ENCODE measurements at places on chromosomes 7 and 10. TPM values are rescaled to one million over a fixed set of nuclear protein-coding genes. Genes with fewer than 3 reads are reported as not detected.

DNA sequence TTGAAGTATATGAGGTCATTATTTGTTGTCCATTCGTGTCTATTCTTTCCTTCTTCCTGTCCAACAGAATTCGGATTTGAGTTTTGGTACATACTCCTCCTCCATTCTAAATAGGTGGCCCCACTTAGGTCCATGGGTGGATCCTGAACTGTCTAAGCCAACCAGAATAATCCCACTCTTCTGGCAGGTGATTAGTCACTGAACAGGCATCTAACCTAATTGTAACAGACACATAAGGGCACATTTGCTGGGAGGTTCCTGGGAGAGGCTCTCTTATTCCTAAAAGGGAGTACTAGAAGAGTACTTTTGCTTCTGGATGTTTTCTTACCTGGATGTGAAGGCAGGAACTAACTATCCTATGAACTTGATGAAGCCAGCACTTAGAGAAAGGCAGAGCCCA, 16.8 kb downstream of the LRRC72 start:
- no peak for DNase-seq

DNA sequence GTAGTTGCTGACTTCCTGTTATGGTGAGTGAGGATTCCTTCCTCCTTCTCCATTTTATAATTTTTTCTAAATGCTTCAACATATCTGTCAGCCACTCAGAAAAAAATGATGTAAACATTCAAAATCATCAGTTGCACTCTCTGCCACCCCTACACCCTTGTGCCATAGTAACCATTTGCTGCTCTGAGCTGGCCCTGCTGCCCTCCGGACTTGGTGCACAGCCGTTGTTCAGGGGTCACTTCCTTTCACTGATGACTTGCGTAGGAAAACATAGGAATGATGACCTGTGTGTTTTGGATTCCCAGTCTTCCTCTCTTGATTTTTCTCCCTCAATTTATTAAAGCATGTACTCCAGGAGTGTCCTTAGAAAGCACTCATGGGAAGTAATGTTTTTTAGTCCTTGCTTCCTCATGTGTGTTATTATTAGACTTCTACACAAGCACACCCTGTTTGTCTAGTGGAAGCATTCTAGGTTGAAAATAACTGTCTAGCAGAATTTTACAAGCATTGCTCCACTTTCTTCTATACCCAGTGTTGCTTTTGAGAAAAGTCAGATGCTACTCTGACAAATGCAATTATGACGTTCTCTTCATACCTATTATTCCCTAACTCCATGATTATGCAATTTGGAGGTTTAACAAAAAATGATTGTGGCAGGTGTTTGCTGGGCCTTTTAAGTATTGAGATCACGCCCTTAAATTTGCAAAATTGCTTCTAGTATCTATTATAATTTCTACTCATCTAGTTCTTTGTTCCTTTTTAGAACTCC, 62.6 kb upstream of the MTPN start:
- no peak for DNase-seq

GRCh38 chr7:80833289-80834268, 85.3 kb downstream of the SEMA3C start:
- peak; percentile 5 for DNase-seq

- DNase-seq = no peak
Observed at GRCh38 chr7:66296001-66296521, 90.9 kb downstream of the TPST1 start.

DNA sequence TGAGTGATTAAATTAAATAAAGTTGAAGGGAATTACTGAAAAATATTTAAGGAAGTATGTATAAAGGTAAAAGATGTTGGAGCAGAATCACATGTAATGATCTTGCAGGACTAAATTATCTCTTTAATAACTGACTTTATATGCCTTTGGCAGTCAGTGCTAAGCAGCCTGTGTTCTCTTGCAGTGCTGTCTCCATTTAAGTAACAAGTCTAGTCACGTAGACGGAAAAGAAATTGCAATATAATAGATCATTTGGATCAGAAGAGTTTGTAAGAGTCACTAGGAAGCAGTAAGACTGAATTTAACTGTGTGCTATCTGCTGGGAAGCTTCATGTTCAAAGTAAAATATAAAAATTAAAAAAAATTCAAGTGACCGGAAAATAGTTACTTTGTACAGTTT, 21.4 kb downstream of the BZW2 start:
- DNase-seq = no peak

GRCh38 chr7:55185321-55185802, 166.5 kb downstream of the EGFR start:
- DNase-seq = peak; percentile 17

DNA sequence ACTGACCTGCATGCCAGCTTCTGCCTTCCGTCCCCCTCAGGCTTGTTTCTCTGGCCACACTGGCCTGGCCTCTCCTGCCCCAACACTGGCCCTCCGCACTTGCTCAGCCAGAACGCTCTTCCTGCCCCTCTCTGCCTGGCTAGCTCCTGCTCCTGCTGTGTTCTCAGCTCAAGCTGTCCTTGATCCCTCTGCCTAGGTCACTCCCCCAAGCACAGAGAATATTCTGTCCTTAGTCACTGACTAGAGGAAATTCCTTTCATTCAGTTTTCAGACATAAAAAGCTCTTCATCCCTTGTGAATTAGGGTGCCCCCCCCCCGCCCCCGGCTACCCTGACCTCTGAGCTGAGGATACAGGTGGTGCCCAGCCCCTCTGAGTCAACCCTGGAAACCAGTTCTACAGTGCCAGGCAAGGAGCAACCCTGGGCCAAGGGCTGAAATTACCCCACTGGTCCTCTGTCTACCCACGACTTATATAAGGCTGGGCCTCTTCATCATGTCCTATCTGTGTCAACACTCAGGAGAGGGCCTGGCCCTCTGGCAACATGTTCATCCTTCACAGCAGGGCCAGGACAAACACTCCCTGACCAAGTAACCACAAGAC, 6.6 kb upstream of the SGPL1 start:
- no peak for DNase-seq

The SNX8 gene
- total RNA-seq = 16.7 TPM

DNA sequence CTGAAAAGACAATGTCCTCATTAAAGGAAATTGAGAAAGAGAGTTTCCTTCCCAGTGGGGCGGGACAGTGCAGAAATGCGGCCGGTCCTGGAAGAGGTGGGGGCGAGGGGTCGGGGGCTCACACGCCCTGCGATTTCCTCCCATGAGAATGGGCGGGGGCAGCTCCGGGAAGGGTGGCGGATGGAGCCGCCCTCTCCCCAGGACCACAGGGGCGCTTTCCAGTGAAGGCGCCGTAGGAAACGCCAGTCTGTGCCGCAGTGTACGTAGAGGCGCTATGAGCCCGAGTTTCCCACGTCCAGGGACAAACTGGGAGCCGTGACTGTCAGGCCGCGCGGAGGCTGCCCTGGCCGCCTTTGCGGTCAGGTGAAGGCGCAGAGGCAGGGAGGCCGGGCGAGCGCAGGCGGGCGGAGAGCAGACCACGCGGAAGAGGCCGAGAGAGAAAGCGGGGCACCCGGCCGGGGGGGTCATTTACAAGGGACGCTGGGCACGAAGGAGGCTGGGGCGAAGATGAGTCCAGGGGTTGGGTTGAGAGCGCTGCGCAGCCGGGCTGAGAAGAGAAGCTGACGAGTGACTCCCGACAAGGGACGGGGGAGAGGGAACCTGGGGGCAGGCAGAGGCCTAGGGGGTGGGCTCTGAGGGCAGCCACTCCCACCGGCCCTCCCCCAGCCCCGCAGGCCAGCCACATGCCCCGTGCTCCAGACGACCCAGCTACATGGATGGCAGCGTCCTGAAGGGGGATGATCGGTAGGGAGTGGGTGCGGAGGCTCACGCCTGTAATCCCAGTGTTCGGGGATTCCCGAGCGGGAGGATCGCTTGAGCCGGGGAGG, 45.0 kb downstream of the ALOX5 start:
- no peak for DNase-seq

DNA sequence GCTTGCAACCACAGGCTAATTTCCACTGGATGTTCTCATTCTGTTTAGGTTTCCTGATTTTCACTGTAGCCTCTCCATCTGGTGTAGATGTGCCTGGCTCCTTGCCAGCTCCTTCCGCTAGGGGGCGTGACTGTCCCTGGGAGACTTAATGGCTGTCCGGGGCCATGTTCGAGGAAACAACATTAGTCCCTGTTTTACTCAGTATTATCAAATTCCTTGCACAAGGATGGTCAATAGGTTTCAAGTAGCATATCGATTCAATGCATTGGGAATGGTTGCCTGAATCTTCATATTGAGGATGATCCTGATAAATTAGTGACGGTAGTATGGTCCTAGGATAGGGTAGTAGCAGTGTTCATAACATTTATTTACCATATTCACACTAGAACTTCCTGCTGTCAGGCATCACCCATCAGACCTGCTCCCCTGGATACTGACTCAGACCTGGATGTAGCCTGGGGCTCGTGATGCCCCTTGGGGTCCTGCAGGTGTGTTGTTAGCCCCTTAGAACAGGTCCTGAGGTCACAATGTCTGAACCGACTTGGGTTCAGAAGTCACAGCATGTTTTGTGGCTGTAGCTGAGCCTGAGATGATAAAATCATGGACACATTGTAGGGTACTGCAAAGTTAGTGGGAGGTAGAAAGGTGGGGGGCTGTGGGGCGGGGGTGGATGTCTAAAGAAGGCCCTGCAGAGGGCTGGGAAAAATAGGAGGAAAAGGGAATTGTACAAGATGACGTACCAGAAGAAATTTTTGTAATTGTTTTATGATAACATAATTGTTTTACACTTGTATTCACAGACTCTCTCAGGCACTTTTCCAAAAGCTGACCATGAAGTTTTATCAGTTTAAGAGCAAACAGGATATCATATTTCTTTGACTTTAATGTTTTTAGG, 8.9 kb upstream of the EXOC6 start:
- peak; percentile 23 for DNase-seq

- no peak for DNase-seq
Observed at GRCh38 chr7:146659732-146660131, 543.1 kb downstream of the CNTNAP2 start.

GRCh38 chr10:90028312-90028711, 326.9 kb downstream of the KIF20B start:
- no peak for DNase-seq

DNA sequence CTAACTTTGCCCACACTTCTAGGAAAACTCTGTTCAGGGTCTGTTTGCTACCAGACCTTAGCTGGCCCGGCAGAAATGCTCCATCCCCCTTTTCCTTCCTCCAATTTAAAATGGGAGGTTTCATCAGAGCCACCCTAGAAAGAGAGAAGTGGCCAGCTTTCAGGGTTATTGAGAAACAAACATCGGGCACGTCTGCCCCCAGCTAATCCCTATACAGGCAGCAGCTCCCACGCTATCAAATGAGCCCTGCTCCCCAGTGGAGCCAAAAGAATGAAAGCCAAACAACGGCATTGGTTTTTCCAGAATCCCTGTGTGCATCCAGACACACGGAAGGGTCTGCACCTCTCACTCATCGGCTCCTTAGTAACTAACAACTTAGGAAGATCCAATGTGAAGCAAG, 132.5 kb downstream of the GRID1 start:
- DNase-seq = no peak

- DNase-seq = no peak
Observed at GRCh38 chr7:118182593-118183427, 1.2 kb upstream of the LSM8 start.

DNA sequence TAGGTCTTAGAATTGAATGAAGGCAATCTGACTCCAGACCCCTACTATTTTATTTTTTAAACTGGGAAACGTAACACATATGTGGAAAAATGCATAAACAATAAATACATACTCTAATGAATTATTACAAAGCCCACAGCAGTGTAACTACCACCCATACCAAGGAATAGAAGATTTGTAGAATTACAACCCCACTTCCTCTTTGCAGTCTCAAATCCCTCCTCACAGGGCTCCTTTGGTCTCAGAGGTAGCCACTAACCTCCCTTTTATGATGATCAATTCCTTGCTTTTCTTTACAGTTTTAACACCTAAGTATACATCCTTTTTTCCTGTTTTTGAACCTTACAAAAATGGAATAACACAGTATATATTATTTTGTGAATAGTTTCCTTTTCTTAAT, 6.7 kb upstream of the CCDC126 start:
- no peak for DNase-seq

GRCh38 chr7:4825081-4825480, 36.7 kb downstream of the PAPOLB start:
- DNase-seq = no peak

Measured in HT1080 (cell line).